Stimulated activated CD4-positive, alpha-beta T cell treated with anti-CD3 and anti-CD28 coated beads, Interleukin-4, amount 100 ng/mL, for 4 hours (primary cell): ENCODE measurements at places on chromosomes 7 and 10.

DNA sequence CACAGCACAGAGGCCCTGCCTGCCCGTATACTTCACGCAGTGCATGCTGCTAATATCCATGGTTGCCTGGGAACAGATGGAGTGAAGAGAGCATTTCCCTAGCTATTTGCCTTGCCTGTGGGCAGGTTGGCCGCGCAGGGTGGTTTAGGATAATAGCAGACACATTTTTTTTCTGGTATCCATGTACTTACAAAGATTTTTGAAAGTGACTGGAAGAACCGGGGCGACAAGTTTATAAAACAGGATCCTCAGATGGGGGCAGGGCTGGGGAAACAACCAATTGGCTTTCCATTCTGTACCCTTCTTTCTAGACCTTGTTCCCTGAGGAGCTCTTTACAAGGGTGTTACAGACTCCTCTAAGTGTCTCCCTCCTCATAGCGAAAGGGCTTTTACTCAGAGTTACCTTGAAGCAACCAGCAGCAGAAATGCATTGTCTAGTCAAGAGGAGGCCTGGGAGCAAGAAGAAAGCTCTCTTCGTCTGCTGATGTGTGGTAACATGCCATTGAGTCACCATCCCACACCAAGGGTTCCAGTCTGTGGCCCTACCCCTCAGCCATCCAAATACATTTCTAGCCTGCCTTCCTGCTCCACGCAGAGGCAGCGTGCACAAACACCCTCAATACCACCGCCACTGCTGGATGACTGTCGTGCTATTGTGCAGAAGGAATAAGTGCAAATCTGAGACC is 31.5 kb downstream of the MTURN start:
- DNase-seq: no peak

DNA sequence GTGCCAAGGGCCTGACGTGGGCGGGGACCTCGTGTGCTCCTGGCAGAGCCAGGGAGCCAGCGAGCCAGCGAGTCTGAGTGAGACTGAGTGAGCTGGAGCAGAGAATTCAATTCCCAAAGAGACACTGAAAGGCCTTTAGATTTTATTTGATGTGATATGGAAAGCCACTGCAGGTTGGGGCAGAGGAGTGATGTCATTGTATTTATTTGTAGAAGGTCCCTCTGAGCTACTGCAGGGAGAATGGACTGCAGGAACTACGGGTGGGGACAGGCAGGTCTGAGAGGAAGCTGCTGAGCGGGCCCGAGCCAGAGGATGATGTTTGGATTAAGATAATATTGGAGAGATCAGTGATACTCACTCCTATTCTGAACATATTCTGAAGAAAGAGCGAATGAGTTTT is 445.8 kb upstream of the ANKRD30A start:
- DNase-seq: no peak

GRCh38 chr7:155576900-155577508 is 30.6 kb upstream of the CNPY1 start:
- DNase-seq: no peak

DNA sequence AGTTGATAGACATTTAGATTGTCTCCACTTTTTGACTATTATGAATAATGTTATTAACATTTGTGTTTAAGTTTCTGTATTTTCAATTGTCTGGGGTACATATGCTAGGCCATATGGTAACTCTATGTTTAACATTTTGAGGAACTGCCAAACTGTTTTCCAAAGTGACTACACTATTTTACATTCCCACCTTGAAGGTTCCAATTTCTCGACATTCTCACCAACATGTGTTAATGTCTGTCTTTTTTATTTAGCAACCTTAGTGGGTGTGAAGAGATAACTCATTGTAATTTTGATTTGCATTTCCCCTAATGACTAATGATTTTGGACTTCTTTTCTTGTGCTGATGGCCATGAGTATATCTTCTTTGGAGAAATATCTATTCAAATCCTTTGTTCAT is 832.4 kb downstream of the DNAJB9 start:
- no peak for DNase-seq

DNA sequence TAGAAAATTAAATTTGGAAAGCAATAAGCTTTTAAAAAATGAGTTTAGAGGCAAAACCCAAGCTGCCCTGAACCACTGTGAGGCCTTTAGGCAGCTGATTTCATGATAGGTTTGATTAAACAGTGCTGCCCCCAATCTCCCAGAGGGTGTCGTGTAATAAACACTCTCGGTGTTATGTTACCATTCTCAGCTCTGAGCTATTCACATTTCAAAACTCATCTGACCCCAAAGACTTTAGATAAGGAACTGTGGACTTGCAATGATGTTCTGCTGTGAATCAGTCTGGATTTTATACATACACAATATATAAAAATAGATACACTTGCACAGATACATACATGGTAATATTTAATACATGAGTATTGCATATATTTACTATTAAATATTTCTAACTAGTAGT is 120.4 kb downstream of the MALRD1 start:
- DNase-seq: no peak

- DNase-seq: no peak
Observed at GRCh38 chr10:4939224-4940072, 23.8 kb upstream of the AKR1C1 start.

- DNase-seq: no peak
Observed at GRCh38 chr7:18647582-18647981, 152.0 kb downstream of the HDAC9 start.

- no peak for DNase-seq
Observed at GRCh38 chr10:110510086-110510485, 12.4 kb downstream of the DUSP5 start.

- peak; percentile 66 for DNase-seq
Observed at GRCh38 chr7:92809760-92810573, 26.4 kb downstream of the CDK6 start.

DNA sequence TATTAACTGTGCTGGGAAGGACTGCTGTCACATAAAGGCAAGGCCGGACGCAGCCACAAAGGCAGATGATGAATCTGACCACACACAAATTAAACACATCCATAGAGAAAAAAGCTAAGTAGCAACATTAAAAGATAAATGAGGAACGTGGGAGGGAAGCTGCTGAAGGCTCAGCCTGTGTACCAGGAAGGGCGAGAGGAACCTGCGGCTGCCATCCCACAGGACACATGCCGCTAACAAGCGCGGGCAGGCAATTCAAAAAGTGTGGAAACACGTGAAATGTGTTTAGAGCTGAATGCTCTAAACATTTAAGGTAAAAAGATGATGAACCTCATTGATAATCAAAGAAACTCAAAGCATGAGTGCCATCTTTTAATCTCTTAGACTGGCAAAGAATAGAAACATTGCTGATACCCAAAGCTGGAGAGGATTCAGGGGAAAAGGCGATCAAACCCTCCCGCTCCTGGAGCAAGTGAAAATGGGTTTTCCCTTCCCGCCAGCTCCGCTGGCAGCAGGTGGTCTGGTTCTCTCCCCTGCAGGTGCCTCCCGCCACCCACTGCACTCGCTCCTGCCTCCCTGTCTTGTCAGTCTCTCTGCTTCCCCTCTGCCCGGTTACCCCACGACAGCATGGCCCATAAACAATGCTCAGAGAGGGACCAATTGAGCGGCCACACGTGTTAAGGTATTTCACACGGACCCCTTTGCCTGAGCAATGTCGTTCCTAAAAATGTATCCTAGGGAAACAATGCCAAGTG is 4.2 kb downstream of the STK32C start:
- DNase-seq: no peak

DNA sequence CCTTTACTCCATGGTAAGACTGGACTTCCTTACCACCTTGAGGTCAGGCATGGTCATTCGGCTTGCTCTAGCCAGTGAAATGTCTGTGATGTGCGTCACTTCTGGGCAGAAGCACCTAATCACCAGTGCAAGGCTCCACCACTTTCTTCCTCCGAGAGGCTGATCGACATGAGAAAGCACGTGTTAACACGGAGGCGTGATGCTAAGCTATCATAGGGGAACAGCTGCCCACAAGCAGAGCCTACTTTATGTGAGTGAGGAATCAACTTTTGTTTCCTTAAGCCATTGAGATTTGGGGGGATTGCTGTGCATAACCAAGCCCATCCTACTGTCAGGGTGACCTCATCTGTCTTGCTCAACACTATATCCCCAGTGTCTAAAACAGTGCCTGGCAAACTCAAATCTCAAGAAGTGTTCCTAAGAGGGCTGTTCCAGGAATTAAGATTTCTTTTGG is 23.1 kb upstream of the SAR1A start:
- no peak for DNase-seq

GRCh38 chr7:55214707-55215106 is 150.4 kb upstream of the LANCL2 start:
- no peak for DNase-seq

- no peak for DNase-seq
Observed at GRCh38 chr10:132713421-132714095, 72.4 kb downstream of the NKX6-2 start.

GRCh38 chr10:86244297-86245014 is 122.1 kb downstream of the GRID1 start:
- no peak for DNase-seq

GRCh38 chr10:33706191-33706590 is 371.7 kb upstream of the NRP1 start:
- DNase-seq: no peak

GRCh38 chr7:27123477-27124053 is 7.0 kb downstream of the HOXA4 start:
- DNase-seq: no peak

- DNase-seq: peak; percentile 11
Observed at GRCh38 chr10:114631666-114632417, 26.2 kb downstream of the ABLIM1 start.

- no peak for DNase-seq
Observed at GRCh38 chr7:29623973-29624372, 60.3 kb downstream of the PRR15 start.

- no peak for DNase-seq
Observed at GRCh38 chr10:131172433-131172832, 139.1 kb downstream of the TCERG1L start.
